ENCODE measurements at places on chromosomes 7 and 10.

GRCh38 chr7:28599411-28599810 lies 187.1 kb downstream of the CREB5 start:
- DNase-seq: no peak

DNA sequence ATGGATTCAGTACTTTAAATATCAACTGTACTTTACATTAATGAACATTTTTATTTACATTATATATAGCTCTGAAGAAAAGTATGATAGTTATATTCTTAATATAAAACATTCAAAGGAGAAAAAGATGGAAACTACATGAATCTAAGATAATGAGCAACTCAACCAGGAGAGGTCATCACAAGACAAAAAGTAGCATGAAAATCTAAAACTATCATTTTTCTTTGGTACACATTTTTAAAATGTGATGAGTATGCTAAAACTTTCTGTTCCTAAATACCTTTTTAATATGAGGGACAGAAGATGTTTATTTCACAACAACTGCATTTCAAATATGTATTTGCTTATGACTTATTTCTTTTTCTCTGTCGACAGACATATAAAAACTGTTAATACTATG lies 2.4 kb downstream of the CNTNAP2 start:
- no peak for DNase-seq

- peak; percentile 51 for DNase-seq
Measured at GRCh38 chr10:93702210-93703001, at the start of gene FRA10AC1. Gene FRA10AC1, minus strand, starts transcription at chr10:93702592. Its CDS starts 2,486 bp downstream, at chr10:93700106.

GRCh38 chr10:123784646-123785045 lies 107.0 kb downstream of the CPXM2 start:
- DNase-seq: no peak

- no peak for DNase-seq
Measured at GRCh38 chr7:54145716-54146115, 396.5 kb upstream of the VSTM2A start.

GRCh38 chr7:23759671-23760391 lies 49.8 kb downstream of the STK31 start:
- DNase-seq: peak; percentile 96

GRCh38 chr7:133947458-133948254 lies 179.5 kb upstream of the LRGUK start:
- DNase-seq: no peak

GRCh38 chr7:45219130-45219529 lies 61.5 kb downstream of the RAMP3 start:
- no peak for DNase-seq

DNA sequence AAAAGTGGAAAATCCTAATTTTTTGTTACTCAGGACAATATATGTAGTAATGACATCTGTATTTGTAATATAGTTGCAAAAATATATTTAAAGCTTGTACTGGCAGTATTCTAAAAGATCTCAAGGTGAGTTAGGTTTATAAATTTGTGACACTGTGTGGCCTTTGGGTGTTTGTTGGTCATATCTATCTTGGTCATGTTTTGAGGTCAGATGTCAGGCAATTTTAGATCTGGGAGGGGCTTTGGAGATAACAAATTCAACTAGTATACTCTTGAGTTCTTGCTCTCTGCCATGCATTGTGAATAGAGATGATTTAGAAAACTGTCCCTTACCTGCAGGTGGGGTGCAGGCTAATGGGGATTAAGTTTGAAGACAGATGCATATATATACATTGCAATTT lies 3.1 kb downstream of the TBC1D12 start:
- no peak for DNase-seq

DNA sequence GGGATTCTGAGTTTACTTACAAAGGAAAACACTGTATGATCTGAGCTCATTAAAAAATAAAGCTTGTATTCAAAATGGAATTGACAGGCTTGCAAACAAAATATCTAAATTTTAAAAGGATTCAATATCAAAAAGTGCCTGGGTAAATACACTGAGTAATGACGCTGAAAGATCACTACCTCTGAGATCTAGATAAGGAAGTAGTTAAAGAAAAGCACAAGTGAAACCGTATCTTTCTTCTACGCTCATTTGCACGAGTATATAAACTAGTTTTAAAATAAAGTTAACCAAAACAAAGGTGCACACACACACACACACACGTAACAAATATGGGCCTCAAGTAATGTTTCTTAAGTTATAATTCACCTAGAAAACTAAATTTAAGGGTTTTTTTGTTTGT lies 93.4 kb downstream of the SNX13 start:
- DNase-seq: no peak

GRCh38 chr10:3801558-3802192 lies 16.7 kb upstream of the KLF6 start:
- no peak for DNase-seq

GRCh38 chr10:128438417-128439063 lies 312.3 kb upstream of the MKI67 start:
- no peak for DNase-seq

- DNase-seq: no peak
Measured at GRCh38 chr10:12586741-12587140, 237.4 kb downstream of the CAMK1D start.

GRCh38 chr10:69965919-69966662 lies 86.6 kb upstream of the MACROH2A2 start:
- no peak for DNase-seq

DNA sequence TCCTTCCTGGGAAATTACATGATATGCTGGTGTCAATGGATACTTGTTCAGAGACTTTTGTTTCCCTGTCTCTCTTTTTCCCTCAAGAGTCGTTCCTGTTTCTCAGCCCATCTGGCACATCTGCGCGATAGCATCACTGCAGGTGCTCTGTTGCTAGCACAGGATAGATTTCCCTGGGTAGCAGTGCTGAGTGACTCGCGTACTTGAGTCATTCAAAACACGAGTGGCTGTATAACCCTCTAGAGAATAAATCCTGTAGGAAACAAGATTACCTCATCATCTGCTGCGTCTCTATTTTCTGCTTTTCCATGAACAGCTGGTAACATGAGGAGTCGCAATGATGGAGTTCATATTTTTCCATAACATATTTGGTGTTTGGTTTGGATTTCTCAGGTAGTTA lies 452.0 kb upstream of the FZD8 start:
- DNase-seq: no peak

DNA sequence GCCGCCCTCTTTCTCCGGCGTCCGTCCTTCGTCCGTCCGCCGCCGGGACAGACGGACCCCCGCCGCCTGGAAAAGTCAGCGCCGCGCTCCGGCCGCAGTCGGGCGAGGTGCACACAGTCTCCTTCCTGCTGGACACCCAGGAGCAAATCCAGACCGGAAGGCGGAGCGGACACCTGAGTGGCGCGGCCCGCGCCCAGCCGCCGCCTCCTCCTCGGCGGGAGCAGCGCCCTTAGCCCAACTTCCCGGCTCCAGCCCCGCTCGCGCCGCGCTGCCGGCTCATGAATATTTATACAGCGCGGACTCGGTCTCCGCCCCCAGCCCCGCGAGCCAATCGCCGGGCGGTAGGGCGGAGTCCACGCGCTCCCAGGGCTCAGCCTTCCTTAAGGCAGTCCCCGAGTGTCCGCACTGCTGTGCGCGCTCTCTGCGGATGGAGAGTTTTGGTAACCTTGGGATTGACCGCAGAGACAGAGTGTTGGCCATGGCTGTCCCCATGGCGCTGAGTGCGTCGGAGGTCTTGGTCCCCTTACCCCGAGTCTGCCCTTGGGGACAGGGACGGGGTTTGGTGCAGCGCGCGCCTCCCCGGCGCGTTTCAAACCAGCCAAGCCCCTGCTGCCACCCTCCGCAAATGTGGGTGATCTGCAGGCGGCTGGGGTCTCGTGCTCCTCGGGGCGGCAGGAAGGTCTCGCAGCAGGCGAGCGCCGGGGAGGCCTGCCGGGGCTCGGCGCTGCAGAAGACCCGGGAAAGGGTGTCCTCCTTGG lies at the start of gene FZD8:
Gene FZD8, minus strand, starts transcription at position 262 of the 758 bp plus-strand sequence. CDS start 867 bp downstream, outside the sequence.
- peak; percentile 85 for DNase-seq

DNA sequence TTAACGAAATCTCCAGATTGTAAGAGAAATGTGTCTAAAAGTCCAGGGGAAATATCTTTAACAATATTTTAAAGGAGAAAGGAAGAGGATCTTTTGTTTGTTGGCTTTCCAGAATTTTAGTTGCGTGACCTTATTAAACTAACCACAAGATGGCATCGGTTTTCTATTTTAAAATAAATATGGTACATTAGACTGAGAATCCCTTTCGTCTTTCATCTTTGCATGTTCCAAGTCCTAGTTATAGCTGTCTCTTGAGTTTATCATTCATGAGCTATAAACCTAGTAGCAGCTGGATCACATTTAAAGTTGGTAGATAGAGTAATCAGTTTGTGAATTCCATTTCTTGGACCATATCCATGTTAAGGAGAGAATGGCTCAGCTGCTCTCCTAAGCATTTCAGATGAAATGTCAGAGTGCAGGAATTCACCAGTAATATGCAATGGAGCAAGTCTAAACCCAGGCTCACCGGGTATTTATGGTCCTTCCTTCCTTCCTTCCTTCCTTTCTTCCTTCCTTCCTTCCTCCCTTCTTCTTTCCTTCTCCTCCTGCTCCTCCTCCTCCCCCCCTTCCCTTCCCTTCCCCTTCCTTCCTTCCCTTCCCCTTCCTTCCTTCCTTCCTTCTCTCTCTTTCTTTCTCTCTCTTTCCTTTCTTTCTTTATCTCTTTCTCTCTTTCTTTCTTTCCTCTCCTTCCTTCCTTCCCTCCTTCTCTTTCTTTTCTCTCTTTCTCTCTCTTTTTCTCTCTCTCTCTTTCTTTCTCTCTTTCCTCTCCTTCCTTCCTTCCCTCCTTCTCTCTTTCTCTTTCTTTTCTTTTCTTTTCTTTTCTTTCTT lies 57.8 kb upstream of the RAB18 start:
- DNase-seq: peak; percentile 34

DNA sequence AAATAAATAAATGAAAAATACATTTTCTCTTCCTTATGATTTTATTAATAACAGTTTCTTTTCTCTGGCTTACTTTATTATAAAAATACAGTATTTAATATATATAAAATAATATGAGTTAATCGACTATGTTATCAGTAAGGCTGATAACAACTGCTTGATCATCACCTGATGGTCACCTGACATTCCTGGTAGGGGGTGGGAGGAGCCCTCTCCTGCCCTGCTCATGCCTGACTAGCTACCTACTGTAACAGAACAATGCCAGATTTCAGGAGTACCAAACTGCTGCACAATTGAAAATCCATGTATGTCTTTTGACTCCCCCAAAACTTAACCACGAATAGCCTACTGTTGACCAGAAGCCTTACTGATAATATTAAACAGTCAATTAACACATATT lies 1.3 kb upstream of the APBB1IP start:
- DNase-seq: no peak

GRCh38 chr10:71156436-71156835 lies 55.9 kb upstream of the UNC5B start:
- DNase-seq: no peak

GRCh38 chr7:96710544-96710943 lies 898 bp upstream of the SEM1 start:
- DNase-seq: no peak

- DNase-seq: no peak
Measured at GRCh38 chr10:81576336-81576735, 298.7 kb upstream of the NRG3 start.

DNA sequence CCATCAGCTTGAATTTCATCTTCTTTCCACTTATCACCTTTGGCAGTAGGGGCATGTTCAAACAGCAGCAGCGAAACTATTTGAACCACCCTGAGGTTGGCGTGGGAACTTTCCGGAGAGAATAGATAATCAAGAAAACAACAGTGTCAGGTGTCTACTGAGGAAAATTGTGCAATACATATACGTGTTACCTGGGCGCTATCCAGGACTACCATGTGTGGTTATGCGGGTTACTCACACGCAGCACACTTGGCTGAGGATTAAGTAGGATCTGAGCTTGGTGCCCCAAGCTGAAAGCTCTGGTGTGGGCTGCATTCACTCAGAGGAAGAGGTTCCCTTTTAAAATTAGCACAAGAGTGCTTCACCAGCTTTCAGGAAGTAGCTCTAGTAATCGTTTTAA lies 8.8 kb upstream of the ABI1 start:
- DNase-seq: no peak

- DNase-seq: no peak
Measured at GRCh38 chr7:93176992-93177580, 28.9 kb upstream of the SAMD9L start.

DNA sequence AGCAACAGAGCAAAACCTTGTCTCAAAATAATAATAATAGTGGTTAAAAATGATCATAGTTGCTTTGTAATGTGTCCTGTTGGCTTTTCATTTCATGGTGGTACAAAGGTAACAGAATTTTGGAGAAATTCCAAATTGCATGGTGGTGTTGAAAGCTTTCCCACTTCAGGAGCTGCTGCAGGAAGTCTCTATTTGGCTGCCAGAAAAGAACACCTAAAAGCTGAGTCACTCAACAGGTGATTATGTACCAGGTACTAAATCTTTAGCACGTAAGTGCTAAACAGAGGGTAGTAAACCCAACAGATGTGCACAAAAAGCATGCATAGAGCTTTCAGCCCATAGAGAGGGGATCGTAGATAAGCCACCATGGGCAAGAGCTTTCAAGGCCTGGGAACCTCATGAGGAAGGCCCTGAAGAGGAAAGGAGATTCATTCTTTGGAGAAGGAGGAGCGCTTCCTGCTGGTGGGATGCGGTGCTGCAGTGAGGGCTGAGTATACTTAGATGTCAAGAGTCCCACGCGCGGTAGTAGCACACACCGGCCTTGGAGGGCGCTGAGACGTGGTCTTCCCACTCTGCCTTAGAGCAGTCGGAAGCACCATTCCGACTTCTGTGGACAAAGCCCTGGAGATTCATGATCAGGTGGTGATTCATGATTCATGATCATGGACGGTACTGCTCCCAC lies 118.7 kb downstream of the RALA start:
- DNase-seq: no peak

All from LNCaP clone FGC (cell line).